ENCODE measurements at places on chromosomes 12 and 14.

DNA sequence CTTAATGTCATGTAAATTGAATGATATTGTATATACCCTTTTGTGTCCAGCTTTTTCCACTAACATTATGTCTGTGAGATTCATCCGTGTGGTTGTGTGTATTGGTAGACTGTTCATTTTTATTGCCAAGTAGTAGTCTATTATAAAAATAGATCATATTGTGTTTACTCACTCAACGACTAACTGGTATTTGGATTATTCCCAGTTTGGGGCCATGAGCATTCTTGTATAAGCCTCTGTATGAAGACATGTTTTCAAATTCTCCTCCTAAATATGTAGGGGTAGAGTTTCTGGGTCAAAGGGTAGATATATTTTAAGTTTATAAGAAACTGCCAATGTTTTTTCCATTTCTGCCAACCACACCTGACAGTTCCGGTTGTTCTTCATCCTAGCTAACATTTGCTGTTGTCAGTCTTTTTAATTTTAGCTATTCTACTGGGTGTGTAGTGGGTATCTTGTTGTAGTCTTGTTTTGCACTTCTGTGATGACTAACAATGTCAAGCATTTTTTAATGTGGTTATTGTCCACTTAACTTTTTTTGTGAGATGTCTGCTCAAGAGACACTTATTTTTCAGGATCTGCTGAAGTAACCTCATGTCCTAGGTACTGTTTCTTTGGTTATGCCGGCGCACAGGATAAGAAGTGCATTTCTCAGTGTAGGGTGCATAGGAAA is 93.2 kb downstream of the DACT1 start:
- DNase-seq: no peak

- DNase-seq: no peak
Observed at GRCh38 chr14:65926504-65926903, 514.0 kb downstream of the FUT8 start.

GRCh38 chr14:88369496-88369895 is 16.0 kb upstream of the SPATA7 start:
- DNase-seq: no peak

DNA sequence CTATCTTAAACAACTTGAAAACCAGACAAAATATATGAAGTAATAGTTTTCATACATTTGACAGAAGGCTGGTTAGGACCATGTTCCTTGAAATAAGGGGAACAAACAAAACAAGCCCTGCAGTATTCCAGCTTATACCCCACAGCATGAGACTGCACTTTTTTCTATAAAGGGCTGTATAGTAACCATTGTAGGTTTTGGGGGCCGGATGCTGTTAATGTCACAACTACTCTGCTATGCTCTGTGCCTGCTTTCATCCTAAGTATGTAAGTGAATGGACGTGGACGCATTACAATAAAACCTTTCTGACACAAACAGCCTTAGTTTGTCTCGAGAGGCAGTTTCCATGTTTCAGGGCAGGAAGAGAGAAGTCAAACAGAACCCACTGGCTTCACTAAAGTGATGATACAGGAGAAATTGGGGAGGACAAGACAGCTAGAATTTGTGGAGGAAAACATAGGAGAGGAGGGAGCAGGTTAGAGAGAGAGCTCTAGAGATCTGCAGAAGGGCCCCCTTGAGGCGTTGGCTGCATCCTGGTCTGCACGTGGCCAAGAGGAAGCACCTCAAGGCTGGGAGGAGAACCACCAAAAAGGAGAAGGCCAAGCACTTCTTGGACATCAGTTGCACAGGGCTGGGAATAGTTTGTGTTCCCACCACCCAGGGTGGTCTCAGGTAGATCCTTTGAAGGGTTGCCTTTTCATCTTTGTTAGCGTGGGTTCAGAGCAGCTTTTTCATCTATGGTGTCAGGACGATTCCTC is 63.7 kb downstream of the TRAF3 start:
- no peak for DNase-seq

GRCh38 chr12:5433081-5433844 is 1.4 kb downstream of the NTF3 start:
- no peak for DNase-seq

DNA sequence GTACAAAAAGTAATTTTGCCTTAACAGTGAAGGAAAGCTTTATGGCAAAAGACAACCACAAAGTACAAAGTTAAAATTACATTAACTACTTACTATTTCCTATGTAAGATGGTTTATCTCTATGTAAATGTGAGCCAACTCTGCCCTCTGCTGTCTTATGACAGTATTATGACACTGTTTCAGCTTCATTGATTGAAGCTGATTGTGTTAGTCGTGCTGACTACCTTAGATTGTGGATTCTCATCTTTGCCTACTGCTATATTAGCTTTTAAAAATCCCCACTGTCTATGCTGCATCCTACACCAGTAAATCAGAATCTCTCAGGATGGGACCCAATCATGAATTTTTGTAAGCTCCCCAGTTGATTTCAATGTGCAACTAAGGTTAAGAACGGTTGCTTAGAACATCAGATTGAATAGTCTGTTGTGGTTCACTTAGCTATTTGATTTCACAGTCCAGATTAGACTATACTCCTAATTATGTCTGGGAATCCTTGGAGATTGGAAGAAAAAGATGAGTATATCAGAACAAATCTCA is 12.2 kb upstream of the SPTB start:
- DNase-seq: no peak

- DNase-seq: no peak
Observed at GRCh38 chr12:50110762-50111351, 1.2 kb upstream of the COX14 start.
